ENCODE measurements at places on chromosomes 13 and 19.

DNA sequence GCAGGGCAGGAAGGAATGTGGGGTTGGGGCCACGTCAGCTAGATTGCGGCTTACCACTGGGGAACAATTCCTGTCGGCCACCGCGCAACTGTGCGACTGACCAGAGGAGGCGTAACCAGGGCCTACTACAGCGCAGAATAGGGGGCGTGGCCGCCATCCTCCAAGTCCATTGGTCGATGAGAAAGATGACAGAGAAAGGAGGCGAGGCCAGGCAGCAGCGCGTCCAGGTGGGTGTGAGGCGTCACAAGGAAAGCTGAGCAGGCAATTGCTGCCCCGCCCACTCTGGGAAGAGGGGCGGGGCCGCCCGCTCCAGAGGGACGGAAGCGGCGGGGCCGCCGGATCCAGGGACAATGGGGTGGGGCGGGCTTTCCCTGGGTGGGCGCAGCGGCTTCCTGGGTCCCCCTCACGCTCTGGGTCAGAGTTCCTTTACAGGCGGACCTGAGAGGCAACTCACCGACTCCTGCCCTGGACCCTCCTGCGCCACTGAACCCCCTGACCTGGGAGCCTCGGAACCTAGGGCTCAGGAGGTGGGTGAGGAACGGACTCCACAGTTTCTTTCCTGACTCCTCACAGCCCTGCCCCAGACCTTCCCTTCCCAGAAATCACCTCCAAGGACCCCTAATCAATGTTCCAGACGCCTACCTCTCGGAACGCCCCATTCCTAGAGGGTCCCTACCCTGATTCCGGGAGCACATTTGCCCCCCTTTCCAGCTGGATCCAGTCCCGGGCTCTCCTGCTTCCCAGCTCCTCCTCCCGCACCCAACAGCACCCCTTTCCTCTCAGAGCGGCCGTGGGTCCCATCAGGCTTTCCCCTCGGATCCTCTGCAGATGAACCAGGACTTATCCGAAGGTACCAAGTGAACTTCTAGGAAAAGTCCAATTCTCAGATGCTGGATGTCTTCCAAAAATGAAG is 101.5 kb upstream of the ZNF492 start:
- no peak for DNase-seq

DNA sequence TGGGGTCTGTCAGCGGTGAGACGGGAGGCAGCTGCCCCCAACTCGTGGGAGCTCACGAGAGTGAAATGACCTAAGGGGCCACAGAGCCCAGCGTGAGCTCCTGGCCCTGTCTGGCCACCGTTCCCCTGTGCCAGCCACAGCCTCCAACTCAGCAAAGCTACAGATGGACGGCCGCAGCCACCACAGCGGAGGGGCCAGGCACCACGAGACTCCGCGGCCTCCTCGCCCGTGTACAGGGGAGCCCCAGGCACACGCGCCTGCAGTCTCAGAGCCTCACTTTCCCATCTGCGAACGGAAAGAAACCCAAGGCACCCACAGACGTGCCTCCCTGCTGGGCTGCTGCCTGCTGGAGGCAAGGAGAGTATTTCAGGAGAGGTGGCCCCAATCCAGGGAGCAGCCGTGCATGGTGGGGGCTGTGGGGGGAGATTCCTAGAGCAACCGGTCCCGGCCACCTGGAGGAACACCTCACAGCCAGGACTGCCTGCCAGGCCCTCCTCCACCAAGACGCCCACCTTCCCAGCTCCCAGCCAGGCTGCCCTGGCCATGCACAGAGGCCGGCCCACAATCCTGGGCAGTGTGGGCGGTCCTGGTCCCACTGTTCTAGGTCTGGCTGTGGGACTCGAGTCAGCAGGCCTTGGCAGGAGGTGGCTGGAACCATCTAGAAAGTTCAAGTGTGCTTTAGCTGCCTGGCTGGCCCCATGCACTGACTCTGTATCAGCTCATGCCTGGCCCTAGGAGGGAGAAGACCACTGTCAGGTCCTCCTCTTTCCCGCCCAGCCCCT is 1.9 kb downstream of the MKNK2 start:
- no peak for DNase-seq

- DNase-seq, result no peak
Measured at GRCh38 chr13:77038907-77039480, 12.0 kb upstream of the FBXL3 start.

GRCh38 chr19:40365613-40366401 is 17.3 kb downstream of the PLD3 start:
- DNase-seq, result no peak

DNA sequence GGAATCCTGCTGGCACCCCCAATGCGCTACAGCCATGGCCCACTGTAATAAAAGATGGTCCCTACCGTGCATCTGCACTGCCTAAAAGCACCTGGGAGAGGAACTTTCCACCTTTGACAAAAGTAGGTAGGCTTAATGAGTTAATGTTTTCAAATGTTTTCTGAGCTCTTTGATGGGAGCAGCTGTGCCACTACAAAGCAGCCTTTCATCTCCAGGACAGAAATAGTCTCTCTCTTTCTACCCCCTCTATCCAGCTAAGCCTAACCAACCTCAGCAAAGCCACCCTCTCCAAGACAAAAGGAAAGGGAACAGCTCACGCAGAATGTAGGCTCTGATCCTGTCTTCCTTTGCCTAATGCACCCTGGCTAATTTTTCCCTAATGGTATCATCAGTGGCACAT is 560.2 kb downstream of the UQCRFS1 start:
- DNase-seq, result no peak

DNA sequence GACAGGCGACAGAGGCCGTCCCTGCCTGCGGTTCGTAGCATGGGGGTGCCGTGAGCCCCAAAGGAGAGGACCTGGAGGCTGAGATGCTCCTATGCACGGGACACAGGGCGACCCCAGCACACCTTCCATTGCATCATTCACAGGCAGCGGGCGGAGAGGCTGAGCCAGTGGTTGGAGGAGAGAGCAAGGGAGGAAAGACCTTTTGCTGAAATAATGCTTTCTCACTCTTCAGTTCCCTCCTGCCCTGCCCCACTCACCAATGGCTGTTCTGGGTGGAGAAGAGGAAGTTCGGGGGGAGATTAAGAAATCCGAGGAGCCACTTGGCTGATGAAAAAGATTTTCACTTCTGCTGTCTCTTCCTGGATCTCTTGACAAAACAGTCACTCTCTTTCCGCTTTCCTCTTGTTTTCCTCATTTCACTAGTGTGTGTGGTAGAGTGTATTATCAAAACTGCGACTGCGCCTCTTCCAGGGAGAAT is at the start of gene NLRP12:
Gene NLRP12 (minus strand): TSS at position 181 of the 478 bp plus-strand sequence. CDS start 140 bp downstream, at position 41.
- no peak for DNase-seq

GRCh38 chr19:28486926-28487325 is 726.0 kb downstream of the UQCRFS1 start:
- no peak for DNase-seq

DNA sequence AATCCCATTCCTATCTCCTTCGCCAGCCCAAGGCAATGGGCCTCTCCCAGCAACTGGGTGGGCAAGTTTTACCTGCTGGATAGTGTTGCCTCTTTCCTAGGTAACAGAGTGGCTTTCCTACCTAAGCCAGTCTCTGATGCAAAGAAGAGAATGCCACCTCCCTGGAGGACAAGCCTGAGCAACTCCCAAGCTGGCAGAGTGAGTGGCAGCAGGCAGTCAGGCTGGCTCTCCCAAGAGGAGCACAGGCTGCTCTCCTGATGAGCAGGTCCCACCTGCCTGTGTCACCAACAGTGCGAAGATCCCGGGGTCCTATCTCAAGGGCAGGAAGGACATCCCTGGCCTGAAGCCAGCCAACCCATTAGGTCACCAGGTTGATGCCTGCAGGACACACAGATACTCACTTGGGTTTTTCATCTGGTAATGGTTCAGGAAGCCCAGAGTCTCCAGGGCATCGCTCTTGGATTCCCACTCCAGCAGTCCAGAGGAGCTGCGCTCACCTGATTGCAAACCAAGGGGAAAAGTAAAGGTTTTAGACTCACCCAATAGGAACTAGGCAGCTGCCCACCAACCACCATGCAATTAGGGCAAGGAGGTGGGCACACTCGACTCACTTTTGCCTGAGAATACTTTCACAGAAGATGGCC is 5.5 kb upstream of the ECH1 start:
- DNase-seq, result no peak

DNA sequence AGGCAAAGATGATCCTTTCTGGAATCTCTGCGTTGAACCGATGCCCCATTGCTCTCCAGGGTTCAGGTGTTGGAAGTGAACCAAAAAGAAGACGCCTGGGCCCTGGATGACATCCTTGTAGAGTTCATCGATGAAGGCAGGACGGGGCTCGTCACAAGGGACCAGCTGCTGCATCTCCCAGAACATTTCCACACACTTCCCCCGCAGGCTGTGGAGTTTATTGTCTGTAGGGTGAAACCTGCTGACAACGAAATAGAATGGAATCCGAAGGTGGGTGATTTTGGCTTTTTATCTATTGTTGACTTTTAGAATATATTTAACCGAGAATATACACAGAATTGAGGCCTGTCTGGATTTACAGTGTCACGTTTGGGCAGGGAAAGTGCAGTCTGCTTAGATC is 58.4 kb downstream of the SLC7A9 start:
- no peak for DNase-seq

DNA sequence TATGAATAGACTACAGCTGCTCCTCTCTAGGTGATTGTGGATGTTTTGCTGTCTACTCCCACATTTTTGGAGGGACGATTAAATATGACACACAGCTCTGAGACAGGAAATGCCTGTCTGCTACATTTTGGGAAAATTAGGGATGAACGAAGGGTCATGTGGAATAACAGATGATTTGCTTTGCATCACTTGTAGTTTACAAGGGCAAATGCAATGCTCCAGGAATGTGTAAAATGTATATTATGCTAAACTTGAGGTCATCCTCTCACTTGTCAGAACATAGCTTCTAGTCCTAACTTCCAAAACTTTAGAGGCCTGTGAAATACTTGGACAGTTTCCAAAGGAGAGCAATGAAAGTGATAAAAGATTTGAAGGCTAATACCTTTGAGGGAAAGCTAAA is 284.2 kb upstream of the DACH1 start:
- DNase-seq, result no peak

- no peak for DNase-seq
Measured at GRCh38 chr13:64073203-64073602, 2657.6 kb upstream of the PCDH20 start.

DNA sequence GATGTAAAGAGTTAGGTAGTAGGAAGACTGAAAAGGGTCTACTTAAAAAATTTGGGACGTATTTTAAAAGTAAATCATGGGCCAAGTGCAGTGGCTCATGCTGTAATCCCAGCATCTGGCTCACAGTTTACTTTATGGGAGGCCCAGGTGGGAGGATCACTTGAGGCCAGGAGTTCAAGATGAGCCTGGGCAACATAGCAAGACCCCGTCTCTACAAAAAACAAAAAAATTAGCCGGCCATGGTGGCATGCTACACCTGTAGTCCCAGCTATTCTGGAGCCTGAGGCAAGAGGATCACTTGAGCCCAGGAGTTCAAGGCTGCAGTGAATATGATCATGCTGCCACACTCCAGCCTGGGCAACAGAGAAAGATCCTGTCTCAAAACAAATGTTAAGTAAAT is 23.0 kb downstream of the UTP14C start:
- no peak for DNase-seq

DNA sequence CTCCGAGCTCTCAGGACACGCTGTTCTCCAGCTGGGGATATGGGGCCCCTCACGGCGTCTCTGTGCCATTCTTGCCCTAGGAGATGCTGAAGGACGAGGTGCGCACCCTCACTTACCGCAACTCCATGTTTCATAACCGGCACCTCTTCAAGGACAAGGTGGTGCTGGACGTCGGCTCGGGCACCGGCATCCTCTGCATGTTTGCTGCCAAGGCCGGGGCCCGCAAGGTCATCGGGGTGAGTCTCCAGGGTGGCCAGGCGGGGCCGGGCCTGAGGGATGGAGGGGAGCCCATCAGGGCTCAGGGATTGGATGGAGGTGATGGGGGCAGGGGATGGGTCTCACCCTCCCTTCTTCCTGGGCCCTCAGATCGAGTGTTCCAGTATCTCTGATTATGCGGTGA is 4.8 kb downstream of the PRMT1 start:
- DNase-seq, result no peak

Data from NCI-H187 treated with DMSO at 0.1 percent for 48 hours (cell line).